ENCODE measurements at places on chromosomes 13 and 19. TPM values are rescaled to one million over a fixed set of nuclear protein-coding genes. Genes with fewer than 3 reads are reported as not detected.

Gene PTPRH
- total RNA-seq = 2.9 TPM

Gene ZNF793
- total RNA-seq = 23.3 TPM

Gene SIGLEC14
- 1.0 TPM for total RNA-seq

GRCh38 chr19:10105509-10106099 is 558 bp upstream of the PPAN start:
- no peak for DNase-seq

GRCh38 chr13:78398743-78399410 is 204.5 kb downstream of the POU4F1 start:
- no peak for DNase-seq

DNA sequence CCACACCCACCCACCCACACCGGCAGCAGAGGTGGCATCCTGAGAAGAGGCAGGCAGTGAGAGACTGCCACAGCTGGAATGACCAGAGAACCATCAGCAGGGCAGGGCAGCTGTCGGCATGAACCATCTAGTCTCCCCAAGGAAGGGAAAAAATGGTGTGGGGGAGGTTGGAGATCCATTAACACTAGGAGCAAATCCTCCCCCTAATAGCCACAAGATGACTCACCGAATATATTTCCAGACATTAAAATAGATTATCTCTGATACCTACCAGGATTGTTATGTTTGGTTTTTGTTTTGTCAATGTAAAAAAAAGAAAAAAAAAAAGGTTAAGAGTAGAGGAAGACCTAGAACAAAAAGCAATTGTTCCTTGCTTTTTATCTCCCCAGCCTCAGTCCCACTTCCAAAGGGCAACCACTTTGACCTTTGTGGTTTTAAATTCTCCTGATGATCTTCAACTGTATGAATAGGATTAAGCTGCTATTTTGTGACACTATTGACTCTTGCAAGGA is 34.2 kb downstream of the THSD1 start:
- no peak for DNase-seq

DNA sequence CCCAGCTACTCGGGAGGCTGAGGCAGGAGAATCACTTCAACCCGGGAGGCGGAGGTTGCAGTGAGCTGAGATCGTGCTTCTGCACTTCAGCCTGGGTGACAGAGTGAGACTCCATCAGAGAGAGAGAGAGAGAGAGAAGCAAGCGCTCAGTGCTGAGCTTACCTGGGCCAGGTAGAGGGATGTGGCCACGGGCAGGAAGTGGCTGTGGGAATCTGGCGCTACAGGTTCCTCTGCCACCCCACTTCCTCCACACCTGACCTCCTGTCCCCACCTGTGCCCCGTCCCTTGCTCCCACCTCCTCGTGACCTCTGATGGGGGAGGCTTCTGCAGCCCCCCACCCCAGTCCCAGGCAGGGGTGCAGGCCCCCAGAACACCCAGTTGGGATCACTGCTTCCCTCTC is 1.0 kb upstream of the NCCRP1 start:
- DNase-seq = no peak

- DNase-seq = no peak
Measured at GRCh38 chr13:90846936-90847335, 500.6 kb upstream of the MIR17HG start.
